ENCODE measurements at places on chromosomes 12 and 14.
A peak's percentile ranks its signal among the peaks of the same experiment; 100 is the strongest.

- DNase-seq = no peak
Observed at GRCh38 chr14:76193696-76194095, 42.0 kb downstream of the GPATCH2L start.

GRCh38 chr12:115295886-115296285 lies 611.9 kb upstream of the TBX3 start:
- DNase-seq = no peak

- no peak for DNase-seq
Observed at GRCh38 chr14:20503898-20504297, 1.4 kb upstream of the RNASE10 start.

DNA sequence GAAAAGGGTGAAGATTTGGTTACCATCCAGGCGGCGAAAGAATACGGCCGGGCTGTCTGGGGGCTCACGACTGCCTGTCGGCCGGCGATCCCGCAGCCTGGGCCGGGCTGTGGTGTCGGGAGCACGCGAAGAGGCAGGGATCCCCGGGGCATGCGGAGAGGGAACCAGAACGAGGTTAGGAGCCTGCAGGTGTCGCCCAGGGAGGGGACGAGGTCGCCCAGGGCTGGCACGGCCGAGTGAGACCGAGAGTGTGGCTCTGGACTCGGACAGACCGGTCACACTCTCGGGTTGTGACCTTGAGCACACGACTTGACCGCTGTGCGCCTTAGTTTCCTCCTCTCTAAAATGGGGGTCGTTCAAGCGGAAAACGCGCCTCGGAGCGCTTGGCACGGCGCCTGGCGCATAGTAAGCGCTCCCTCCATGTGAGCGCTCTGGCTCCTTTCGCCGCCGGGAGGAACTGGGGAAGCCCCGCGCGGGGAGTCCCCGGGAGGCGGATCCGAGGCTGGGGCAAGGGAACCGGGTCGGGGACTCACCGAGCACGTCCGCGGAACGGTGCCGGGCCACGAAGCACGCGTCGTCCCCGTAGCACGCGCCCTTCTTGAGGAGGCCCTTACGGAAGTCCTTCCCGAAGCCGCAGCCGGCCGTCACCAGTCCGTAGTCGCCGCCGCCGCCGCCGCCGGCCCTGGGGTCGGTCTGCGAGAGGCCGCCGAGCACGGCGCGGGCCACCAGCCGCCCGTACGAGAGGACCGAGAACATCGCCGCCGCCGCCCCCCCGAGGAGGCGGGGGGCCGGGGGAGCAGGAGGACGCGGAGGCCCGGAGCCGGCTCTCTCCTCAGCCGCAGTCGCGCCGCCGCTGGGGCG lies 612 bp downstream of the PPTC7 start:
- no peak for DNase-seq

- DNase-seq = no peak
Observed at GRCh38 chr12:111426344-111427185, 20.8 kb downstream of the SH2B3 start.

DNA sequence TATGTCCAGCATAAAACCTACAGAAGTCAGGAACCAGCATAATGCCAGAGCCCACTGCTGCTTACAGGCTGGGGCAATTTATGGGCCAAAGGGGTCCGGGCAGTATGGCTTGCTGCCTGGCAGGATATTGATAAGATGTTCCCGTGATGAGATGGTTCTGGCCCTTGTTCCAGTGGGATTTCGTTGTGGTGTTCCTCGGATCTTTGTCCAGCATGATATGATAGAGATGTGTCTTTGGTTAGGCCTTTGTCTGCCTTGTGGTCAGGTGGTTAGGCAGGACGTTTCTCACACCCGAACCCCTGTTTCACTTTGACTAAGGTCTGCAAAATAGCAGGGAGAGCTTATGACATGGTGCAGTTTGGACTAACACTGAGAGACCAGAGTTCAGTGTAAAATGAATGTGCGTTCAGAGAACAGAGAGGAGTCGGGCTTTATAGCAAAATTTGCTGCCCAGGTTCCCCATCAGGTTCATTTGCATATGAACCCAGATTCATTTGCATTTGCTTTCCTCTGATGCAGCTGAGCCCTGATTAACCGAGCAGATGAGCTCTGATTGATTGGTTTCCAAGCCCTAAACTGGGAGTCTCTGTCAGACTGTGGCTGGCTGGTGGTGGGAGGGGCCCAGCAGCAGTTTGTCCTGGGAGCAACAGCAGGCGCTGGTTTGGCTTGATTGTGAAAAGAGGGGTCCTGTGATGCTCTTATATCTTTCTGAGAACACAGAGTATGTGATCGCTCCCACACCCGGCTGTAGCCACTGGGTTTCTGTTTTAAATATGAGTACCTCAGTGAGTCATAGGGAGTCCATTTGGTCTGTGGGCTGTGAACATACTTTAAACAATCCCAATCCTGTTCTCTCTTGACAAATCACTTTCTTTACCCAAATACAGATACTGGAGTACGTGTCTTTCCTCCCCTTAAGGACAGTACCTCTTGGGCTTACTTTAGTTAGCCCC lies 156.3 kb upstream of the PZP start:
- peak; percentile 75 for DNase-seq

DNA sequence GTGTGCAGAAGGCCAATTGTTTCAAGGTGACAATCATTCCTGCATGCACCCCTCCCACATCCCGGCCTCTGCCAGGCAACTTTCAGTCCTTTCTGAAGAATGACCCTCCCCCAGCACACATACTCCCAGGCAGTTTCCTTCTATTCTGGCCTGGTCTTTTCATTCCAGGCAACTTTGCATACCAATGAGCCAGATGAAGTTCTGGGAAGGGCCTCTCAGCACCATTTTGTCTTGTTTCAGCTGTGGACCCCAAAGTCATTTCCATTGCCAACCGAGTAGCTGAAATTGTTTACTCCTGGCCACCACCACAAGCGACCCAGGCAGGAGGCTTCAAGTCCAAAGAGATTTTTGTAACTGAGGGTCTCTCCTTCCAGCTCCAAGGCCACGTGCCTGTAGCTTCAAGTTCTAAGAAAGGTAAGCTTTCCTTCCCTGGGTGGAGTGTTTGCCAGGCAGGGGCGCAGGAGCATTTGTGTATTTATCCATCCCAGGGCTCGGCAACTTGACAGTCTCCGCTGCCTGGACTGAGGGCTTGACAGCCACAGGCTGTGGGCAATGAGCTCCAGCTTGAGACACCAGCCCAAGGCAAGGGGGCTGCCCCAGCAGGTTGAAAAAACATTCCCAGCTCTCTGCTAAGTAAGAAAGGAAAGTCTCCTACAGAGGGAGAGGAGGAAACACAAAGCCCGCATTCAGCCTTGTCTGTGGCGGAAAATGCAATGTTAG lies 16.4 kb downstream of the BCL2L14 start:
- DNase-seq = peak; percentile 83

GRCh38 chr14:45728434-45729225 lies 475.6 kb upstream of the MIS18BP1 start:
- no peak for DNase-seq

- DNase-seq = no peak
Observed at GRCh38 chr12:48782457-48783395, 6.2 kb downstream of the ADCY6 start.

DNA sequence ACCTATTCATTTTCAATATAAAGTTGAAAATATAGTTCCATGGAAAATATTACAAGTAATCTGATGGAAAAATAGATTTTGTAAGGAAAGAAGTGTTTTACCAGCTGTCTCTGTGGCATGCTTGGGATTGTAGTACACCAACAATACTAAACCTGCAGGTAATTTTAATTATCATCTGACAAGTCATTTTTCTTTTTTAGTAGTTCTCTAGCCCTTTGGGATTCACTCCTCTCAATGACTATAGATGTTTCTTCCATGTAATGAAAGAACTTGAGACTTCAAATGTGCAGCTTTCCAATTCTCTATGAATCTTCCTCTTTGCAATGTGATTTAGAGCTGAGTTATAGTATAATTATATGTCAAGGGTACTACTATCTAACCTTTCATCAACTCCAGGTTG lies 14.7 kb upstream of the LIN7A start:
- DNase-seq = no peak

DNA sequence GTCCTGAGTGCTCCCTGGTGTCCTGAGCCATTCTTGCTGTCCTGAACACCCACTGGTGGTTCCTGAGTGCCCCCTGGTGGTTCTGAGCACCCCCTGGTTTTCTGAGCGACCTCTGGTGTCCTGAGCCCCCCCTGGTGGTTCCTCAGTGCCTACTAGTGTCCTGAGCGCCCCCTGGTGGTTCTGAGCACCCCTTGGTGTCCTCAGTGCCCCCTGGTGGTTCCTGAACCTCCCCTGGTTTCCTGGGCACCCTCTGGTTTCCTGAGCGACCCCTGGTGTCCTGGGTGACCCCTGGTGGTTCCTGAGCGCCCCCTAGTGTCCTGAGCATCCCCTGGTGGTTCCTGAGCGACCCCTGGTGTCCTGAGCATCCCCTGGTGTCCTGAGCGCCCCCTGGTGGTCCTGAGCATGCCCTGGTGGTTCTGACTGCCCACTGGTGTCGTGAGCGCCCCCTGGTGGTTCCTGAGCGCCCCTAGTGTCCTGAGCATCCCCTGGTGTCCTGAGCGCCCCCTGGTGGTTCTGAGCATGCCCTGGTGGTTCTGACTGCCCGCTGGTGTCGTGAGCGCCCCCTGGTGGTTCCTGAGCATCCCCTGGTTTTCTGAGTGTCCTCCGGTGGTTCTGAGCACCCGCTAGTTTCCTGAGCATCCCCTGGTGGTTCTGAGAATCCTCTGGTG lies 473.1 kb downstream of the TMEM121 start:
- DNase-seq = no peak

- DNase-seq = no peak
Observed at GRCh38 chr12:67721248-67721647, 72.7 kb downstream of the DYRK2 start.

DNA sequence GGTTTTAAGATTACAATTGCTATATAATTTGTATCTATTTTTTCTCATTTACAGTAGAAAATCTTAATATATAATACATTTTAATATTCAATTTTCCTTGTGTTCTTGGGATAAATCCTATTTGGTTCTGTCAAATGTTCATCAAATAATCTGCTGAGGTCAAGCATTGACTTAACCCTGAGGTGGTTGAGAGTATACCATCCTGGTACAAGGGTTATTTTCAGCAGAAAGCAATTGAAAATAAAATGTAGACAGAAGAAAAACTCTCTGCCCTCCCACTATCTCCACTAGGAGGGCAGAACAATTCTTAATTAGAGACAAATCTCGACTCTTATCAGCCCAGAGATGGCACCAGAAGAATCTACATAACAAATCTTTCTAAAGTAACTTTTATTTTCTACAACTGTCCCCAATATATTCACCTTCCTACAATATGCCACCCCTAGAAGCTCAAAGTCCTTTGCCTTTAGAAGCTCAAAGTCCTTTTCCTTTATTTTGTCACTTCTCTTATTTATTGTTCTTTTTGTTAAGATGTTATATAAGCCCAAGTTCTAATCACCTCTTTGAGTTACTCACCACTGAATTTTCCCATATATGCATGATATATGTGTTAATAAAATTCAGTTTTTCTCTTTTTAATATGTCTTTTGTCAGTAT lies 57.9 kb upstream of the ERGIC2 start:
- no peak for DNase-seq

GRCh38 chr14:33175951-33176350 lies 237.3 kb downstream of the NPAS3 start:
- DNase-seq = no peak

DNA sequence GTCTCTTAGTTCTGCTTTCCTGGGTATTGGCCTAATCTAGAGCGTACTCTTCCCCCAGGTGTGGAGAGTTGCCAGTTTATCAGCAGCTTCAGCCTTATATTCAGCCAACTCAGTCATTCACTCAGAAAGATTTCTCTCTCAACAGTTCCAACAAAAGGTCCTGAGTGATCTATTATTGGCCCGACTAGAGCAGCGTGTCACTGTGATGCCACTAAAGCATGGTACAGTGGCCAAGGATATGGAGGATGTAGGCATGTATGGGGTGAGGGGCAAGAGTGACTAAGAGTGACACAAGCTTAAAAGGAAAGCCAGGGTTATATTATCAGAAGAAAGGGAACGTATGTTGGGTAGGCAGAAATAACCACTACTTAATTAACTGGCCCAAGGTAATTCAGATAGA lies 4.8 kb downstream of the NOPCHAP1 start:
- DNase-seq = no peak

DNA sequence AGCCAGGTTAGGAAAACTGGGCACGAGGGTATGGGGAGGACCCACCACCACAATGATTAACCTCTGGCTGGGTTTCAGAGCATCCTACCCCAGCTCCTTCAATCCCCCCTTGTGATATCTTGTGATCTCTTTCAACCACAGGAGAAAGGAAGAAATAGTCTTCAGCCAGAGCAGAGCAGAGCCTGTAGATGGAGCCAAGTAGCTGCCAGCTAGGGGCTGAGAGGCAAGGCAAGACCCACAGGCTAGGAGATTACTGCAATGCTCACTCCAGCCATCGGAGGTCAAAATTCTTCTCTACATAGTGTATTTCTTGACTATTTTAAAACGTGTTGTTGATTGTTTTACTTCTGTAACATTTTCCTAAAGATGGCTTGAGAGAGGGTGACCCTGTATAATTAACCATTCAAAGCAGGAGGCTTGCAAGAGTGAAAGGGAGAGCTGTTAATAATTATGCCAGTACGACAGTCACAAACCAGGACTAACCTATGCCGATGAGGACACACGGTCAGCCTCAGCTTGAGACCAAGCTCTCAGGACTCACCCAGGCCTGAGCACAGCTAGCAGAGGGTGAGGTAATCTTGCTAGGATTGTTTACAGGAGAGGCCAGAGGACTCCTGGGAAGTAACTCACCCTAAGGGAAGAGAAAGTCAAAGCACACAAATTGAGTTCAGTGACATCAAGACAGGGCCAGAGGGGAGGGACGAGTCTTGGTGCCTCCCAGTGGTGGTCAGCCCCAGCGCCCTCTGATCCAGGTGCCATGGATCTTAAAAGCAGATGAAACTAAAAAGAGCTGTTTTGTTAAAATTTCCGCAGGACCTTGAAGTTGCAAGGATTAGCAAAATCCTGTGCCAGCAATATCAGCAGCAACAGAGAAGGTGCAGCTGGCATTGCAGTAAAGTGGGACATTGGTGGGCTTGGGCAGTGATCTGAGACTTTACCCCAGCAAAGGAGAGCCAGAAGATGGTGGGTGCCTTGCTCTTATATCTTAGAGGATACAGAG lies 29.8 kb upstream of the CDKN3 start:
- no peak for DNase-seq

- DNase-seq = no peak
Observed at GRCh38 chr12:106048676-106049075, 90.1 kb downstream of the NUAK1 start.

DNA sequence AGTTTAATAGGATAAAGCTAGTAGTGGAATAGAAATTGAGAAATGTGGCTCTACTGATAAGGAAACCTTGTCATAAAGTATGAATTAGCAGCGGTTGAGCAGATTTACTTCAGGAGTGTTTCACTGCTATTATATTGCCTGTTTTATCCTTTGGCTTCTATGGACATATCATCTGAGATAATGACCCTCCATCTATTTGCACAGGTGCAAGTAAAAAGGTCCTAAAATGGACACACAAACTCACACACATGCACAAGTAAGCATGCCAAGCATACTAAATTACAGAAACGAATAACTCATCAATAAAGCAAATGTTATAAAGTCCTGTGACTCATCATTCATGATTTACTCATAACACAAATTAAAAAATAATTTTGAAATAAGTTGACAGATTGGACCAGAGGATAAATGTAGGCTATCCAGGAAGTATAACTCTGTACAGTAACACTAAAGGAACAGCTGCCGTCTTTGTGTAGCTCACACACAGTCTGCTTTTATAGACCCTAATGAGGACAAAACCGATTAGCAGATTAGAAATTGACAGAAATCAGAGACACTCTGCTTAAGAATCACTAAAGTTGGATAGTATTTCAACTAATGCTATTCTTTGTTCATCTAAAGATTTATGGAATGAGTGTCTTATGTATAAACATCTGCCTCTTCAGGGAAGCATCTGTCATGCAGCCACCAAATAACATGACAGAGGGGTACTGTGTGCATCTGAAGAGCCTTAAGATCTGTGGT lies 73.9 kb downstream of the SYT1 start:
- DNase-seq = no peak

- DNase-seq = no peak
Observed at GRCh38 chr12:86186449-86186848, 69.7 kb downstream of the MGAT4C start.

All from iPS DF 19.7 (cell line).